Stimulated activated CD4-positive, alpha-beta T cell treated with anti-CD3 and anti-CD28 coated beads, Interleukin-1b, Interleukin-23, amount 100 ng/mL, for 1 hour (primary cell): ENCODE measurements at places on chromosomes 2 and 18.

DNA sequence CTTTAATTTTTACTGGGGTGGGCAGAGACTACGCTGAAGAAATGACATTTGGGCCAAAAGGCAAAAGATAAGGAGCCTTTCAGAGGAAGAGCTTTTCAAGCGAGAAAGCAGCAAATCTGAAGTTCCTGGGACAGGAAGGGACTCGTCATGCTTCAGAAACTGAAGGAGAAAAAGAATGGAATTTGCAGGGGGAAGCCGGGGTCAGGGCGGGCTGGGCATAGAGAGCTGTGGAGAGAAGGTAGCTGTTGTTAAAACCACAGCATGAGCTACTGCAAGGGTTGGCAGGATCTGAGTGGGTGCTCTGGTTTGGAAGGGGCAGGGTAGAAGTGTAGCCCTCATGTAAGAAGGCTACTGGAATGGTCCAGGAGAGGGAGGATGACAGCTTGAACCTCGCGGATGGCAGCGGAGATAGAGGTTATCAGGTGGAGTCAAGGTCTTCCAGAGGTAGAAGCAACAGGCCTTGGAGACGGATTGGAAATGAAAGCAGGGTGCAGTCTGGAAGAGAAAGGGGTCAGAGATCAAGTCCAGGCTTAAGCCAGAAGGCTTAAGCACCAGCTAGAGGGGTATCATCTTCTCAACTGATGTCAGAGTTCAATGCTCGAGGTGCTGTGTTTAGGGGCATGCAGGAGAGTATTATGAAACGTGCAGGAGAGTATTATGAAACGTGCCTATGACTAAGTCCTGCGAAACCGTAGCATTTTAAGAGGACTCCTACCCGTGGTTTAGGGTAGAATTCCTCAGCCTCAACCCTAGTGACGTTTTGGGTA lies 18.9 kb downstream of the ATP8B1 start:
- DNase-seq = no peak

GRCh38 chr18:26301681-26302080 lies 75.4 kb downstream of the TAF4B start:
- DNase-seq = no peak

GRCh38 chr2:198662905-198663304 lies 794.8 kb downstream of the SATB2 start:
- DNase-seq = no peak

- no peak for DNase-seq
Measured at GRCh38 chr2:215751200-215751910, 262.0 kb downstream of the MREG start.

GRCh38 chr2:85148190-85148589 lies 15.0 kb downstream of the TCF7L1 start:
- DNase-seq = no peak

- no peak for DNase-seq
Measured at GRCh38 chr2:232463701-232464543, 8.0 kb downstream of the ALPI start.

DNA sequence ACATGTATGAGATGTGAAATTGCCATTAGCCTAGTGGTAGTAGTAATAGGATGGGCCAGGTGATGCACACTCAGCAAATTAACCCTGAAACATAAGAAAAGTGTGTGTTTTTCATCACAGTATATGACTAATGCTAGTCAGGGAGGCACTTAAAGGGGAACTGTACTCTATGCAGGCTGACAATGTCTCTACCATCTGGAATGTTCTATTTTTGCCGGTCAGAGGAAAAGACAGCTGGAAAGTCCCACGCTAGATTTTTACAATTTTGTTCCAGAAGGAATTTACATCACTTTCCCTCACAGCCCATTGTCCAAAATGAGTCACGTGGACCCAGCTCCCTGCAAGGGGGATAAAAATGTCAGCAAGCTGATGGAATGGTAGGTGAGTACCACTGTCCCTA lies 746.3 kb upstream of the CHAC2 start:
- DNase-seq = no peak

DNA sequence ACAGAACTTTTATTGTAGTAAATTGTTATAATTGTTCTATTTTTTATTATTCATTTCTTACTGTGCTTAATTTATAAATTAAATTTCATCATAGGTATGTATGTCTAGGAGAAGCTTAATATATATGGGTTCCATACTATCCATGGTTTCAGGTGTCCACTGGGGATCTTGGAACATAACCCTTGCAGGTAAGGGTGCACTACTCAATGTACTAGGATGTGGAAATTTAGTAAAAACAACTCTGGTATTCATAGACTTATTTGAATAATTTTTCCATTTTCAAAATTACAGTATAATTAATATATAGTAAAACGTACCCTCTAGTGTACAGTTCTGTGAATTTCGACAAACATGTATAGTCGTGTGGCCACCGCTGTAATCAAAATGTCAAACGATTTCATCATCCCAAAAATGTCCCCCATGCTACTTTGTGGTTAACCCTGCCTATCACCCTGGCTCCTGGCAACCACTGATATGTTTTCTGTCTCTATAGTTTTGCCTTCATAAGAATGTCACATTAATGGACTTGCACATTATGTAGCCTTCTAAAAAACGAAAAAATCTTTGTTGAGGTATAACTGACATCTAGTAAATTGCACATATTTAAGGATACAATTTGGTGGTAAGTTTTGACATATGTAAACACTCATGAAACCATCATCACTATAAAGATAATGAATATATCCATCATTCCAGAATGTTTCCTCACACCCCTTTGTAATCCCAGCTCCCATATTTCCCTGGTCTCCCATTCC lies 45.7 kb downstream of the ARL5A start:
- DNase-seq = no peak

GRCh38 chr2:102098756-102099155 lies 43.8 kb upstream of the IL1R1 start:
- no peak for DNase-seq

DNA sequence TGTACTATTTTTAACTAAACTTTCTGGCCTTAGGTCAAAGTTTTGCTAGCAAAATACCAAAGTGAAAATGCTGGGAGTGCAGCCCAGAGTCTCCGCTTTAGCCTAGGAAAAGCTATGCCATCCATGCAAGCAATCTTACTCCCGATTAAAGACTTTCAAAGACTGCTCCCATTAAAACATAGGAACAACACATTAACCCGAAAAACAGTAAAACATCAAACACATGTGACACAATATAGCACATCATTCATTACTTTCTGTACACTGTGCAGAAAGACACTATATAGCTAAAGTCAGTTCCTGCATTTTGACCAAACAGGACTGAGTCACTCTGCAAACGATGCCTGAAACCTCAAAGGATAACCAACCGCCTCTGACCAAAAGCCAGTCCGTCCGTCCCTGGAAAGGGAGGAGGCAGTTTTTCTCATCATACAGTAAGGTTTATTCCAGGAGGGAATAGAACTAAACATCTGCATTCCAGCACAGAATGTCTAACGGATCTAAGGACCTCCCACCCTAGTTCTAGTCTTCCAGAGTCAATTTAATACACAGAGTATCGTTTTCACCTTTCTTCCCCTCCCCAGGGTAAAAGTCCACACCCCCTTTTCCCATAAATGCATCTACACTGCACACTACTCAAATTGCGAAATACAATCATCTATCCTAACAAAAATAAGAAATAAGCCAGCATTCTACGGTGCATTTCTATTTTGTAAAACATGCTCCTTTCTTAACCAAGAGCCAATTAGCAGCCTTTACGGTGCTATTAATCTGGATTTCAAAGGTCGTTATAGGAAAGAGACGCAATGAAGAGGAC lies 1.7 kb downstream of the ROCK2 start:
- DNase-seq = no peak

DNA sequence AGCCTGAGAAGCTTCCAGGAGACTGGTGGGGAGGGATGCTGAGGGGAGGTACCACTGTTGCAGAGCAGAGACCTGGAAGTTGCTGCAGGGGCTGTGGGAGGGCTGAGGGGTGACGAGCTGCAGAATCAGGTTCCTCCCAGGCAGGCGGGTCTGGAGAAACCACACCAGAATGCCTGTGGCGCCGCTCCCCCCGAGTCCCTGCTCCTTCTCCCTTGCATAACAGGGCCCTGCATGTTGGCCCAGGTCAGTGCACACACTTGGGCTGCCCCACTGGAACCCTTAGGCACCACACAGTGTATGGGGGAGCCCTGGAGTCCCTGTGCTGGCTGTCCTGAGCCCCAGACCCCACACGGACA lies 60.4 kb downstream of the ARL4C start:
- DNase-seq = no peak

- DNase-seq = no peak
Measured at GRCh38 chr2:129778584-129778877, 200.9 kb upstream of the RAB6C start.

GRCh38 chr2:19809206-19809605 lies 92.6 kb downstream of the TTC32 start:
- DNase-seq = no peak

DNA sequence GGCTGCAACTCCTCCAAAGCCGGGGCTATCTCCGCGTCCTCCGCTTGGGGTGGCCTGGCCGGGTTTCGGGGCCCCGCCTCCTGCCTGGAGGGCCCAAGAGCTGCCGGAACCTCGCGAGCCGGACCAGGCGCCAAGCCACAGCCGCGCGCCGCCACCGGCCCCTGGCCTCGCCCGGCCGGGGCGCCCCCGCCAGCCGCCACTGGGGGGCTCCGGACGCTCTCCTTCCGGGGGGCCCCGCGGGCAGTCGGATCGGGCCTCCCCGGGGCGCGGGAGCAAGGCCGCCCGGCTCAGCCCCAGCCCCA lies 17.4 kb upstream of the HAAO start:
- peak; percentile 32 for DNase-seq

DNA sequence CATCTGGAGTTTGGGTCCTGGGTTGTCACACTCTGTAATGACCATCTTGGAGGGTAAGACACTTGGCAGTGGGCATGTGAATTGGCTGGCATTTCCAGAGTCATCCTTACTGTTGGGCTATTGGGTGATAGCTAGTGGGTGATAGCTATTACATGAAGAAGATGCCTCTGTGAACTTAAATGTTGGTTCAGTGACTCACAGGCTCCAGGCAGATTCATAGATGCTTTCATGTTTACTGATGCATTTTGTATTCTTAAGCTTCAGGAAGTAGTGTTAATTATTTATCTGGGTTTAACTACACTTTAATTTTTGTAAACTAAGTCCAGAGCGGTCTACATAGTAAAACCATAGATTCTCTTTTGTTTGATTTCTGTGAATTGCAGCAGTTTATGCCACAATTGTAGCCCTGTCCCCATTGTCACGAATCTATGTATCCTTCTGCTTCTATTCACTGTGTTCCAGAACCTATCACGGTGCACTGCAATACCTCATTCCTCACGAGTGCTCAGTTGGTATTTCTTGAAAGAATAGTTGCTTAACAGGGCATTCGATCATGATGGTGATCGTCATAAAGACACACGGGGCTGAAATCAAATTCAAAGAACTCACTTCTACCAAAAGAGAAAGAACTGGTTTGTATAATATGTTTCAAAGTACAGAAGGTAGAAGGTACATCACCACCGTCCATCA lies 79.7 kb downstream of the GBX2 start:
- DNase-seq = no peak

DNA sequence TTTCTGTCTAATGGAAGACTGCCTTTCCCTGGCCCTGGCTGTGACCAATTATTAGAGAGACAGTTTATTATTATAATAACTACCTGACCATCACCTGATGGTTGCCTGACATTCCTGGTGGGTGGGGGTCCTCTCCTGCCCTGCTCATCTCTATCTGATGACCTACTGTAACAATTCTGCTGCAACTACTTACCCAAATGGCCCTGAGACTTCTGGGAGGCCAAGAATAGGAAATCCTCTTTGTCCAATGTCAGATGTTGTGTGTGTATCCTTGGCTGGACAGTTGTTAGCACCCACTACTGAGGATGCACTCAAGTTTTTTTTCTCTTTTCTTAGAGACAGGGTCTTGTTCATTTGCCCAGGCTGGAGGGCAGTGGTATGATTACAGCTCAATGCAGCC lies 110.3 kb downstream of the DDX1 start:
- DNase-seq = no peak

DNA sequence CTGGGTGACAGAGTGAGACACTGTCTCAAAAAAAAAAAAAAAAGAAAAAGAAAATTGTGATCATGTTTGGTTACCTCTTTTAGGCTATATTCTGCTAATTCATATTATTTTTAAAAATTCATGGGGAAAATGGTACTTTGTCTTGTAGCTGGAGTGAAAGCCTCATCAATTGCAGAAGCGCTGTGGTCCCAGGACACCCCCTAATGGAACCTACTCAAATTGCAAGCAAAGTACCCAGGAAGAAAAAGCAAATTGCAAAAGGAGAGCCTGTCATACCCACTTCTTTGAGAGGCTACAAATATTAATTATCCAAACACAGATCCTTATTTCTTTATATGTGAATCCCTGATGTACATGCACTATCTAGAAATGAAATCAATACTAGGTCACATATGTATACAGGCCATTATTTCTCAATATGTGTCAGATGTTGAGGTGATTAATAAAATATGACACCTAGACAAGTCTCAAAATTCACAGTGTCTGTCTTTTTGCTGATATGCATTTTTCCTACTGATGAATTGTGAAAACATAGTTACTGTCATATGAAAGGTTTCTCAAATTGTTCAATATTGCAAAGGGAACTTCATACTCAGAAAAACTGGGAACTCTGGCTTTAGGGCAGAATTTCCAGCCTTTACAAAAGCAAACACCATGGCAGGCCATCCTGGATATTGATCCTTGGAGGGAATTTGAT lies 12.6 kb downstream of the CRACDL start:
- no peak for DNase-seq

DNA sequence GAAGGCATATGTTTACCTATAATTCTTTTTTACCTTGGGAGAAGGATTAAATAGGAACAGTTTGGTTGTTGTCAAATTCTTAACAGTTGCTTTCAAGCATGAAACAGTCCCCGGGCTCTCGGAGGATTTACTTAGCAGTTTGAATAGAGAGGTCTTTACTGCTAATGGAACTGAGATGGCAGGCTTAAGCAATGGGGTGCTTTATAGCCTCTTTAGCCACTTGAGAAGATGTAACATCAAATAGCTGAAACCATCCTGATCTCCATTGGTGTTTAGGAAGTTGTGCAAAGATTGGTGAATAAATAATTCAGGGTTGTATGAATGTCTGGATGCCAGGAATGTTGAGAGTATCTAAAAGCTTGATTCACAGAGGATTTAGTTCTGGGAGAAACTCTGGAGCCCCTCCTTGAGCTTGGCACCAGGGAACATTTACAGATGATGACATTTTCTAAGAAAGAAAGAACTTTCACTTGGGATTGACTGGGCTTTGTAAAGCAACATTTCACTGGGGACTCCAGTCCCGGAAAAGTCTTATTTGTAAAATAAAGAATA lies 51.9 kb downstream of the PTPRM start:
- no peak for DNase-seq
